Gastrocnemius medialis (tissue), 4 donors: ENCODE measurements at places on chromosomes 3 and 15. TPM values are rescaled to one million over a fixed set of nuclear protein-coding genes. Genes with fewer than 3 reads are reported as not detected.

DNA sequence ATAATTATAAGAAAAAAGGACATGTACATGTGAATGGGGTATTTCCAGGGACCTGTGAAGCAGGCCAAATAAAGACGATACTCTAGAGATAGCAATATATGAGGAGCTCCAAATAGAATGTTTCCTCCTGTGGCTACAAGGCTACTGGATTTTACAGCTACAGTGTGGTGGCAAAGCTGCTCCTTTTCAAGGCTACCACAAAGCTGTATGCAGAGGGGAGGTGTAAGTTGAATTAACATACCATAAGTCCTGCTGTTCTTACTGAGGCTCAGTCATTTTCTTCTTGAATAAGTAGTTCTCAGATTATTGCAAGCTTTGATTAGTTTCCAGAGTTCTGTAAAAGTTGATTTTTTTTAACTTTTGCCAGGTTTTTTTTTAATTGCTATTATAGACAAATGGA lies 1184.6 kb upstream of the EPHA6 start:
- DNase-seq = no peak

DNA sequence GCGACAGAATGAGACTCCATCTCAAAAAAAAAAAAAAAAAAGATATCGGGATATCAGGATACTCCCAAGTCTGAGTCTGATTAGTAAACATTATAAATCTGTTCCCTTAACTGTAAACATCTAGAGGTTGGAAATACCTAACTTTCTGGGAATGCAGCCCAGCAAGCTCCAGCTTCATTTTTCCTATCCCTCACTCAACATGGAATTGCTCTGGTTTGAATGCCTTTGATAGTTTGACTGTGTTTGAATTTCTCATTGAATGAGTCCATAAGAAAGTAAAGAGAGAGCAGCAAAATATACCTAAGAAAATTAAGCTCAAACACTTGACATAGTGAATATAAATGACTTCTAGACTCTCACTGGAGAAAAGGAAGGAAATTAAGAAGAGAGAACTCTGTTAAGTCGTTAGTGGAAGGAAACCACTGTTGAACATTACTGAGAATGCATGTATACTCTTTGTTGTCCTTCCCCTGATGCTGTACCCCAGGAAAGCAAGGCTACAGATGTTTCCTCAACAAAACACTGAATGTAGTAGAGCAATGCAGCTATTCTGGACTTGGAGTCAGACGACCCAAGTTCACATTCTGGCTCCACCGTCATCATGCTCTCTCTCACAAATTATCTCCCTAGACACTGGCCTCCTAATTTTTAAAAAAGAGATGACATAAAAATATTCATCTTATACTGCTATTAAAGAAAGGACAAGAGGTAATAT lies 62.4 kb downstream of the CD200 start:
- no peak for DNase-seq

GRCh38 chr3:160927620-160928019 lies 171.6 kb downstream of the PPM1L start:
- no peak for DNase-seq

GRCh38 chr3:124007186-124007585 lies 15.3 kb upstream of the ROPN1 start:
- DNase-seq = no peak

DNA sequence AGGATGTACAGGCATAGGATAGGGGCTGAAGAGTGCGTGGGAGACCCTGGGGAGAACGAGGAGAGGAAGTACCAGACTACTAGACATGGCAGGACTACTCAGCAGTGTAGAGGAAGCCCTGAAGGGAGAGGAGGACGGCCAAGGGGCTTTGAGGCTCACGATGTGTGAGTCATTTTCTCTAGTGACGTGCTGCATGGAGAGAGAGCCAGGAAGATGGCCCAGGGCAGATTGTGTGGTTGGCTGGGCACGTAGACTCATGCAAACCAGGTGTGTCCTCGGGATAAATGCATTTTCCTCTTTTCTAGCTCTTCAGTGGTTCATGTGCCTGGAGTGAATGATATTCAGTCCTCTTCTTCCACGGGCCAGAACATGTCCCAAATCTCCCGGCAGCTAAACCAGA lies 115.0 kb upstream of the ABHD17C start:
- DNase-seq = no peak

DNA sequence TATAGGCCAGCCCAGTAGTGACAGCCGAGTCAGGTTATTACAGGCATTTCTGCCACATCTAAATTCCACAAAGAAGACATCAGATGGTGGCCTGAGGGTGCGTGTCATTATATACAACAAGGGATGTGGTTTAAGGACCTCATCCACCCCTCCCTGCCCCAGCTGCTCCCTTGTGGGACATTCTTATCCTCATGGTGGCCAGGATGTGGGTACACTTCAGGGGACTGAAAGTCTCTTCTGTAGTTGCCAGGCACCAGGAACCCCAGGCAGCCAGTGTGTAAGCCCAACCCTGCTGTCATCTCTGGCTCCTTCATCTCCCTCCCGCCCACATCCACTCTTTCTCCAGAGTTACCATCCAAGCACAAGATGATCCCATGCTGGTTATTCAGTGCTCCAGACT lies 224.9 kb upstream of the TOPAZ1 start:
- DNase-seq = no peak

- DNase-seq = no peak
Observed at GRCh38 chr3:94331831-94332230, 269.0 kb downstream of the NSUN3 start.

DNA sequence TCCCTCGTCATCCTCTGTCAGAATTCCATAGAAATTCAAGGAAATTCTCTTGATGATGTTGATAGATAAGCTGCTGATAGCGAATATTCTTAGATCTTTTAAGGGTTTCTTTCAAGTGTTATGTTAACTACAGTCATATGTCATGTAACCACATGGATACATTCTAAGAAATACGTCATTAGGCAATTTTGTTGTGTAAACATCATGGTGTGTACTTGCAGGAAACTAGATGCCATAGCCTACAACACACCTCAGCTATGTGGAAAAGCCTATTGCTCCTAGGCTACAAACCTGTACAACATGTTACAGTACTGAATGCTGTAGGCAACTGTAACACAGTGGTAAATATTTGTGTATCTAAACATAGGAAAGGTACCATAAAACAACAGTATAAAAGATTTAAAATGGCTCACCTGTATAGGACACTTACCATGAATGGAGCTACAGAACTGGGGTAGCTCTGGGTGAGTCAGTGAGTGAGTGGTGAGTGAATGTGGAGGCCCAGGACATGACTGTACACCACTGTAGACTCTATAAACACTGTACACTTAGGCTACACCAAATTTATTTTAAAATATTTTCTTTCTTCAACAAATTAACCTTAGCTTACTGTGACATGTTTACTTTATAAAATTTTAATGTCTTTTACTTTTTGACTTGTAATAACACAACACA lies 34.6 kb downstream of the GLDN start:
- DNase-seq = no peak

DNA sequence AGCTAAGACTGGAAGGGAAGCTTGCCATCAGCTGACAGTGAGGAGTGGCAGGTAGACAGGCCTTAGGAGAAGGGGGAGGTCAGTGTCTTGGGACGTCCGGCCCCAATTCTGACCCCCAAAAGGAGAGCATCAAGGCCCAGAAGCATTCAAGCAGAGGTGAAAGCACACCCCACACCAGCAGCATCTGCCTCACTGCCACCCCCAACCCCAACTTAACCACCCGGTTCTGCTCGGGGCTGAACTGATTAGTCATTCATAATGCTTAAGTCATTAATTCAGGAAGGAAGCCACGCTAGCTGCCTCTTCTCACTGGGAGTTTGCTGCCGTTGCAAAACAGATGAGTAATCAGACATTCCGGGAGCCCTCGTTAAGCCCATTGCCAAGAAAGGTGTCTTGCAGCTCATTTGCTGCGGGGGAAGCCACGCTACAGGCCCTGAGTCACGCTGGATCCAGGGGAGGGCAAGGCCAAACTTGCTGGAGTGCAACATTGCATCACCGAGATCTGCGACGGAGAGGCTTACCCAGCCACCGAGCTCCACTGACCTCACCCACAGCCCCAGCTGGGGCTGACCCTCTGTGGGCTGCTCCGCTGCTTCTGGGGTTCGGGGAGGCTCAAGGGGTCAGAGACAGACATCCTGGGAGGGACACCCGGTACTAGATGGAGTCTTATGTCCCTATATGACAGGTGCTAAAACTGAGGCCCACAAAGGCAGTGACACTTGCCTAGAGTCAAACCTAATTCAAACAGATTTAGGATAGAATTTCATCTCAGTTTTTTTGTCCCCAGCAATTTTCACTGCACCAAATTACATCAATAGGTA lies 46.4 kb upstream of the HES1 start:
- DNase-seq = peak; percentile 59

DNA sequence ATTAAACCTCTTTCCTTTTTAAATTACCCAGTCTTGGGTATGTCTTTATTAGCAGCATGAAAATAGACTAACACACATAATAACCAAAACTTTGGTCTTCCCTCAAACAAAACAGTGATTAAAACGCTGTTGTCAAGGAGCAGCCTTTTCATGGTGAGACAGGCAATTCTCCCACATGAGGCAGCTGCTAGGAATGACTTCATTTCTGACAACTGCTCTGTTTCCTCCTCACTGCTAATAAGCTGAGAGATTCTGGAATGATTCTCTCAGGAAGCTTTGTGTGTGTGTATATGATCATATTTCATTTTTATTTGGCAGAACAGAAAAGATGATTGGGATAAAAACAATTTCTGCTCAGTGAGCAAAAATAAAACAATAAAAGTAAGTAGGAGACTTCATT lies 580.6 kb upstream of the ADAMTS9 start:
- no peak for DNase-seq

- peak; percentile 29 for DNase-seq
Observed at GRCh38 chr15:25543196-25543595, 104.4 kb upstream of the UBE3A start.

- DNase-seq = no peak
Observed at GRCh38 chr3:160372780-160373179, 26.2 kb downstream of the IFT80 start.

- no peak for DNase-seq
Observed at GRCh38 chr15:99068186-99068585, 36.7 kb upstream of the SYNM start.

- no peak for DNase-seq
Observed at GRCh38 chr3:136906725-136907124, 44.7 kb downstream of the NCK1 start.

GRCh38 chr3:87358066-87358465 lies 81.7 kb upstream of the POU1F1 start:
- DNase-seq = no peak

DNA sequence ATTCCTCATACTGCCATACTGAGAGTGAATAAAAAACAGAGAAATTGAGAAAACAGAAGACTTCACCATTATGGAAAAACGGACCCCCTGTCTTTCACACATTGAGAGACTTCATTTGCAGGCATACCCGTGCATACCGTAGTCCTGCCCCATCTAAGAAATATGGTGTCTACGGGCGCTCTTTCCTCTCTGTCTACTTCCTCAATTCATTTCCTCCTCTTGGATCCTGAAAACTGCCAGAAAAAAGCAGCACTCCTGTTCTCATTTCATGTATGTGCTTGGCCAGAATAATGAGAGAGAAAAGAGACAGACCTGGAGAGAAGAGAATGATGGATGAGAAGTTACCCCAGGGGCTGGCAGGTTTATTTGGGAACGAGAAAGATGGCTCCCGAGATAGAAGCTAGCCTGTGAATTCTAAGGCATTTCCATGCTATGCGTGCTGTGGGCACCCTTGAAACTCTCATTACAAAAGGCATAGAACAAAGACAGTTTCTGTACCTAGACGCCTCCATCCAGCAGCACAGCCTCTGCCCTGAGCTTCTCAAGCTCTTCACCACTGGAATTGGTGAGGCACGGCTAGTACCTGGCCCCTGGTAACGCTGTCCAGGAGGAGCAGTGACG lies 62.5 kb upstream of the EPHB3 start:
- no peak for DNase-seq

DNA sequence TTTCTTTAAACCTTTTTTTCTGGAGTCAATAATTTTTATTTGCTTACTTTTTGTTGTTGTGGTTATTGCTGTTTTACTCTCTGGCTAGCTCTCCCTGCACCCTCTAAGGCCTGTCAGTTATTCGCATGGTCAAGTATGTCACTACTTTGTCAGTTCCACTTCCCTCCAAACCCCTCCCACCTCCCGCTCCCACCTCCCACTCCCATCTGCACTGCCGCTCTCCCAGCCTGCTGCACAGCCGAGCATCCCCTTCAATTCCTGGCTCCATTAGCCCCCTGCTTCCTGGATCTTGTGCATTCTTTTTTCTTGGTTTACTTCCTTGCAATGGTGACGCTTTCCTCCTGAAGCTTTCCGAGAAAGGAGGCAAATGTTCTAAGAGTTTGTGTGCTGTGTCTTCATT lies 218.0 kb downstream of the XXYLT1 start:
- no peak for DNase-seq

DNA sequence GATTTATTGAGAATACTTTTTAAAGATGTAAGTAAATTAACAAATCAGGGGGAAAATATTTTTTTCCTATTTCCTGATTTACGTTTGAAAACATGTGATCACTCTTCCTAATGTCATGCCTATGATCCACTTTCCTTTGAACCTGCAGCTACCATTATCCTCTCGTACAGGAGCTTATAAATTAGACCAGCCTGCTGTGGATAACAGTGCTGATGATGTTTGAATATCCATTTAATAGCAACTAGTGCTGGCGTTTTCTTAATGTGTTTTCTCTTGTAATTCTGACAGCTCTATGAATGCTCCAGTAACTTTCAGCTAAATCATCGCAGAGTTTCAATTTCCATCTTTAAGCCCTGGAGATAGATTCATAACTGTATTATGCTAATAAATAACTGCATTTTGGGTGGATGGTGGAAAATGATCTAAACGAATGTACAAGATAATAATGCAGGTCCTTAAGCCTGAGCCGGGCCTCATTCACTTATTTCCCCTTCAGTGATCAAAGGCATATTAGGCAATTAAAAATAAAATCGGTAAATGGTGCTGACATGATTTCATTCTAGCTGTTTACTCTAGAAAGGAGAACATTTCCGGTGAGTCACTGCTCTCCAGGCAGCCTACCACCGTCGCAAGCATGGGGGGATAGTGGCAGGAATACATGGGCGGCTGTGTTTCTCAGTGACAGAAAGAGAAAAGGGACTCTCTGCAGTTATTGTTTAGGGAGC lies 58.5 kb upstream of the SLC24A5 start:
- no peak for DNase-seq

GRCh38 chr15:83605111-83605945 lies 48.6 kb upstream of the ADAMTSL3 start:
- DNase-seq = peak; percentile 6

- DNase-seq = no peak
Observed at GRCh38 chr15:89627256-89627970, 27.9 kb downstream of the KIF7 start.

GRCh38 chr15:62588938-62589670 lies 424.0 kb upstream of the C2CD4B start:
- no peak for DNase-seq

- DNase-seq = no peak
Observed at GRCh38 chr3:126058666-126059065, 25.3 kb downstream of the SLC41A3 start.

Gene COX5A
- 558 TPM for total RNA-seq

Gene CHRM5
- total RNA-seq = not detected

Gene ALDH1A3
- 33.9 TPM for total RNA-seq

Gene SI
- total RNA-seq = not detected

Gene DNAH1
- 2.2 TPM for total RNA-seq
